Stimulated activated CD8-positive, alpha-beta memory T cell treated with anti-CD3 and anti-CD28 coated beads, Interleukin-12 subunit alpha, Interleukin-12 subunit beta, amount 100 ng/mL, for 4 hours (primary cell): ENCODE measurements at places on chromosomes 1 and 21.
A peak's percentile ranks its signal among the peaks of the same experiment; 100 is the strongest.

GRCh38 chr1:74689621-74690363 is 16.2 kb upstream of the ERICH3 start:
- DNase-seq = no peak

DNA sequence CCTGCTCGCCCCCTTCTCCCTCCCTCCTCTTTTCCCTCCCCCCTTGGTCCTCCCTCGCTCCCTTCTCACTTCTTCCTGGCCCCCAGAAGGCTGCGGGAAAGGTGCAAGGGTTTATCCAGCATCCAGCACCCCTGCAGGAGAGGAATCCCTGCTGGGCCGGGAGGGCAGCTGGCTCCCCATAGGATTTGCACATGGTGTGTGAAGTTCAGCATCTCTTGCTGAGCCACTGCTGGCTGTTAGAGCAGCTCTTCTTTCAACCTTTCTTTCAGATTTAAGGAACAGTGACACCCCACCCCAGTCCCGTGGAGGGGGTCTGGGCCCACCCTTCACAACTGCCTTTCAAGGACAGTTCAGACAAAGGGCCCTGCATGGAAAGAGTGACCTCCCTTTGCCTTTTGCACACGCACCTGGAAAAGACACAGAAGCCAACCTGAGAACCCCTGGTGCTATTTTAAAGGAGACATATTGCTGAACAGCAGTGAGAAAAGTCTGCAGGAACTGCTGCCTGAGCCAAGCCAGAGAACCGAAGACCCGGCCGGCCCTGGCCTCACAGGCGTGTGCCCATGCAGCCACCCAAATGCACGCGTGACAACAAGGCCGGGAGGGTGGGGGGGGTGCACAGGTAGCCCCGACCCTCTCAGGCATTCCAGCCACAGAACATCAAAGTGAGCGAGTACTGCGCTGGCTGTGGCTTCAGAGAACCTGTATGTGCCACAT is 66.6 kb downstream of the SLC37A1 start:
- DNase-seq = no peak

DNA sequence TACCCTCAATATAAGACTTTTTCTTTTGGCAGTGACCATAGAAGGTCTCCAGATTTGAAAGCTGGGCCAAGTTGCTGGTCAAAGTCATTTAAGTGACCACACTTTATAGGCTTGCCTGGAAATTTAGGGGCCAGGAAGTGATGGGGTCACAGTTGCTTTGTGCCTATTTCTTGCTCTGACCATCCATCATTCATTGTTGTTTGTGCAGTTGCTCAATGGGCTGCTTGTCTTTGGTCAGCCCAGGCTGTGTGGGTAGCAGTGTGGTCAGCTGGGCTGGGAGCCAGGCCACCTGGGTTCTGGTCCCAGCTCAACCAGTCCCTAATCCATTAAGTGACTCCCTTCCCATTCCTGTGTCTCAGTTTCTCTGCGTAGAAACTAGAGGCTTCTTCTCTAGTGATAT is 2.1 kb upstream of the OTUD7B start:
- no peak for DNase-seq

DNA sequence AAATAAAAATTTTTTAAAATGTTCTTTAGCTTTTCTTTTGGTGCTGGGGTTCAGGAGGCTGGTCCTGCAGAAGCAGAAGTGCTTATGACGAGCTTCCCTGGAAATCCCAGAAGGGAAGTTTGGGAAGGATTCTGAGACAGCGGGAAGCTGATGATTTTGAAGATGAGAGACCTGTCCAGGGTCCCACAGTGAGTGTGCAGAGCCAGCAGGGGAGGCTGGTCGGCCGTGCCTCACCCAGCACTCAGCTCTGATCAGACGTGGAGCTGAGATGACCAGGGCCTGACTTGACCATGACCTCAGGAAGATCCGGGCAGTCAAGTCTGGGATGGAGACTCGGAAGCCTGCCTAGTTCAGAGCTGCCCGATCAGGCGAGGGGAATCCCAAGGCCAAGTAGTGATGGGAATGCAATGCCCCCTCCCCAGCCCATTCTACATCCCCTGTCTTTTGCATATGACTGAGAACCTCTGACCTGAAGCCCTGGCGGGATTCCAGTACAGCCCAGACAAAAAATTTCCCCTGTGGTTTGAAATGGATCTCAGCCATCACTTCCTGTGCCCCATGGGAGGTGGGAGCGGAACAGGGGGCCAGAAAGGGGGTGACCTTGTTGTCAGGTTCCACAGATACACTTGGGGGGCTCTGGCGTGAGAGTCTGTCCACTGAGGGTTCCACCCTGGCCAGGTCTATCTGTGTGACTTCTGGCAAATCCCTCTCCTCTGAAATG is 96.8 kb upstream of the RUNX3 start:
- no peak for DNase-seq

- DNase-seq = no peak
Measured at GRCh38 chr1:14804626-14805025, 206.1 kb downstream of the KAZN start.

- DNase-seq = no peak
Measured at GRCh38 chr21:35525443-35525842, 476.3 kb upstream of the RUNX1 start.

DNA sequence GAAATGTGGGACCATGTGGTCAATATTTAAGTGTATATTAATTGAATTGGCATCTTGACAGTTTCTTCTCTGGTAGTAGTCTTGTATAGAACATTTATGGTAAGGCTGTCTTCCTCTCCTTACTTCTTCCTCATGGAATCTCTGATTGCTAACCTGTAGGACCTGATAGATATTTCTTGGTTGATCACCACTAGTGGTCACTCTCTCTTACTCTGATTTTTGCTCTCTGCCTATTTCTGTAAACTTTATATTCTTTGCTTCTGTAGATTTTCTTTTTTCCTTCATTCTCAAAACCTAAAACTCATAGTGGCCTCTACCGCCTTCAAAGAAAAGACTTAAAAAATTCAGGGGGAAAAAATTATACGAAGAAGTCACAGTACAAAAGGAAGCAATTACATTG is 21.2 kb downstream of the MAST2 start:
- DNase-seq = no peak

- DNase-seq = no peak
Measured at GRCh38 chr1:80675454-80675853, 1125.3 kb upstream of the ADGRL2 start.

DNA sequence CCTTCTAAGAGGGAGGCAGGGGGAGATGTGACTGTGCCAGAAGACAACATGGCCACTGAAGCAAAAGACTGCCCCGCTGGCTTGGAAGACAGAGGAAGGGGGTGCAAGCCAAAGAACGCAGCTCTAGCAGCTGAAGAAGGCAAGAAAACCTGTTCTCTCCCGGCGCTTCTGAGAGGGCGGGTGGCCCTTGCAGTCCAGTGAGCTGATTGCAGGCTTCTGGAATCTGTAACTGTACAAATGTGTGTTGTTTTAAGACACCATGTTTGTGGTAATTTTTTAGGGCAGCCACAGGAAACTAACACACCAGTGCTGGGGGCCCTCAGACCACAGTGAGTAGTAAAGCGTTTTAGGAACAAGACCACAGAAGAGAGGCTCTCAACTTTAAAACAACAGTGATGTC is 47.0 kb downstream of the CD46 start:
- DNase-seq = no peak

- DNase-seq = no peak
Measured at GRCh38 chr1:231600458-231600976, 26.1 kb upstream of the DISC1 start.

- DNase-seq = no peak
Measured at GRCh38 chr21:32562915-32563314, 22.4 kb downstream of the TCP10L start.

- DNase-seq = no peak
Measured at GRCh38 chr1:116940814-116941599, 31.3 kb downstream of the PTGFRN start.

GRCh38 chr1:214638459-214638807 is 35.4 kb downstream of the CENPF start:
- DNase-seq = no peak

- no peak for DNase-seq
Measured at GRCh38 chr1:158163000-158163947, 17.4 kb upstream of the CD1D start.

DNA sequence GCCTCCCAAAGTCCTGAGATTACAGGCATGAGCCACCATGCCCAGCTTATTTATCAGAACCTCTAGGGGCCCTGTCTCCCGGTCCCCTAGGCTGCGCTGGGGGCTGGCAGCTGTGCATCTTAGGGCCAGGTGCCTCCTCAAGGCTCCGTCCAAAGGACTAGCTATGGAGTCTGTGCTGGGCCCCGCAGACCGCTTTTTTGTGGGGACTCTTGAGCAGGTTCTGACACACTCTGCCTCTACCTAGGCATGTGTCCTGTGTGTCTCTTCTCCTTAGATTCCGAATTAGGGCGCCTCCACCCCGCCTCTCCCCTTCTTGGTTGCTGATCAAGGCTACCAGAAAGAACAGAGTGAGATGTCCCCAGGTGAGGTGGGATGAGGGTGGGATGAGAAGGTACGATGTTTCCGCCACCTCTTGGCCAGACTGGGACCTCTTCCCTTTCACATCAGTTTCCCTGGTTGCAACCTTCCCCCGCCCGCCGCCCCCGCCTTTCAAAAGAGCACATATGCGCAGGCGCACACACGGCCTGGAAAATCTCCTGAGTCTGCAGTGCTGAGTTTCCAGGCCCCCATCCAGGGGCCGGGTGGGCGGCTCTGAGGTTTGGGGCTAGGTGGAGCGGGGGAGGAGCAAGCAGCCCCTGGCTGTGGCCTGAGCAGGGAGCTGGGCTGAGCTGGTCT is 5.0 kb upstream of the PTPN7 start:
- no peak for DNase-seq

- no peak for DNase-seq
Measured at GRCh38 chr21:42123219-42123908, 52.2 kb downstream of the UMODL1 start.

- DNase-seq = no peak
Measured at GRCh38 chr1:192485692-192486436, 89.7 kb upstream of the RGS1 start.

GRCh38 chr1:23719162-23719820 is 24.0 kb upstream of the ELOA start:
- DNase-seq = no peak

- no peak for DNase-seq
Measured at GRCh38 chr1:165570078-165570477, 26.3 kb downstream of the LRRC52 start.

GRCh38 chr1:25675729-25676476 is 59.3 kb downstream of the MAN1C1 start:
- peak; percentile 64 for DNase-seq

DNA sequence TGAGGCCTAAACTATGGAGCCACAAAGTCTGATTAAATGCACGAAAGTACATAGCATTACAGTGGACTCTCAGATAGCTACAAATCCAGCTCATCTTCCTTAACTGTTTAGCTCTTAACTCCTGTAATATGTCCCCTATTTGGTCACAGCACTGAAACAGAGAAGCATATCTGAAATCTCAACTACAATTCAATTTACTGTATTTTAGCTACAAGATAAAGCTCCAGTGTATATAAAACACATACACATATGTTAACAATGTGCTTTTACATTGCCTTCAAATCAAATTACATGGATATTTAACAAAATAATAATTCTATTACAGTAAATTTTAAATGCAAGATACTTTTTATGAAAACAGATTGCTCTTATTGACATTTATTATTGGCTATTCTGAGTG is 849.3 kb upstream of the PRMT6 start:
- no peak for DNase-seq

- peak; percentile 46 for DNase-seq
Measured at GRCh38 chr1:153985341-153985912, 712 bp downstream of the RAB13 start.

DNA sequence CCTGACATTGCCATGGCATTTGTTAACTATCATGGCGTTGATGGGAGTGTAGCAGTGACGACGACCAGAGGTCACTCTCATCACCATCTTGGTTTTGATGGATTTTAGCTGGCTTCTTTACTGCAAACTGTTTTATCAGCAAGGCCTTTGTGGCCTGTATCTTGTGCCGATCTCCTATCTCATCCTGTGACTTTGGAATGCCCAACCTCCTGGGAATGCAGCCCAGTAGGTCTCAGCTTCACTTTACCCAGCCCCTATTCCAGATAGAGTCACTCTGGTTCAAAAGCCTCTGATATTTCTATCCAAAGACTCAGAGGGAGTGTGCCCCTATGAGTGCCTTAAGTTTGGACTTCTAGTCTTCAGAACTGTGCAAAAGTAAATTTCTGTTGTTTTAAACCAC is 130.1 kb downstream of the ADAMTS1 start:
- no peak for DNase-seq

DNA sequence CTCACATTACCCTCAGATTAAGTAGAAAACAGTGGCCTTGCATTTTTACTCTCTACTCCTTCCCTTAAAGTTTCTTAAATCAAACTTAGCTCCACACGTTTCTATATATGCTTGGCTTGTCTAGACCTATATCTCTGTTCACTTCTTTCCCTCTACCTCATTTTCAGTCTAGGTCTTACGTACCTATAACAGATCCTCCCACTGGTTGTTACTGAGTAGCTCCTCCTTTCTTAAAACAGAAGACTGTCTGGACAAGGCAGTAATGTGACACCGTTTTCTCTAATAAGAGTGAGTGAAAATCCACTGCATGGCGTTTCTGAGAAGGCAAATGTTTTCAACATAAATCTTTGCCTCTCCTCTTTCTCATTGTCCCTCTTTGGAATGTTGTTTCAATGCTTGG is 211.7 kb upstream of the POGK start:
- DNase-seq = no peak

DNA sequence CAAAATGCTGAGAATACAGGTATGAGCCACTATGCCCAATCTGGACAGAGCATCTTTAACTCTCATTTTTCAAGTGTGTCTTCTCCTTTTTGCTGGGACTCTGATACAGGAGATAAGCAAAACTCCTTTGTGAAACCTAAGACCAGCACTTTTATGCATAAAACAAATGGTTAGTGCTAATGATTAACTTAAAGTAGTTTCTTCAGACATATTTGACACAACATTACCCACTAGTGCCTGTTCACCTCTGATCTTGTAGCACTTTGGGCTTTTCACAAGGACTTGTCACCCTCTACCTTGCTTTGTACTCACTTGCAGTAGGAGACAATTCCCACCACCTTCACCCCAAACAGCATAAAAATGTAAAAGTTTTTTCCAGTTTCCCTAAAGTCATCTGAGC is 216.3 kb downstream of the RGS7 start:
- no peak for DNase-seq

- DNase-seq = no peak
Measured at GRCh38 chr21:41195311-41195710, 27.4 kb downstream of the BACE2 start.

- no peak for DNase-seq
Measured at GRCh38 chr1:21913763-21914162, 23.3 kb downstream of the HSPG2 start.

DNA sequence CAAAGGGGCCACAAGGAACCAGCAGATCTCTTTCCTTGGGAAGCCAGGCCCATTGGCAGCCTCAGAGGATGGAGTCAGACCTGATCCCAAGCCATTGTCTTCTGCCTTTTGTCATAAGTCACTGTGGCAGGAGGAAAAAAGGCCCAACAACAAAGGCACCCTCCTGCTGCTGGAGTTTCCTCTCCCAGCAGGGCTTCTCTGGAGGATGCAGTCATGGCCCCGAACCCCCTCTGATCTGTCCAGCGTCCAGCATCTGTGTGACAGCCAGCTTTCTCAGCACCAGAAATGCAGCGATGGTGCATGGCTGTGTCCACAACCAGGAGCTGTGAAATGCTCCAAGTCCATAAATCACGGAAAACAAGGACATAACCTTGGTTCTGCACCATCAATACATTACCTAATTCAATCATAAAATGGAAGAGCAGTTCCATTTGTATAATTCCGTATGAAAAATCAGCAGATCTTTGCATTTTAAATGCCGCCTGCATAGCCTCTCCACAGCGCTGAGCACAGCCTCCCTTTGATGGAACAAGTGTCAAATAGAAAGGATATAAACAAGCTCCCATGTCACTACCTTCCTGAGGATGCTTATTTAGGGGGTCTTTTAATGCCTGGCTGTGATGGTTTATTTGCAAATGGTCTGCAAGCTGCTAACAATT is 30.6 kb downstream of the AJAP1 start:
- no peak for DNase-seq
